Eye (tissue), 1 donor: ENCODE measurements at places on chromosomes 13 and 19.

DNA sequence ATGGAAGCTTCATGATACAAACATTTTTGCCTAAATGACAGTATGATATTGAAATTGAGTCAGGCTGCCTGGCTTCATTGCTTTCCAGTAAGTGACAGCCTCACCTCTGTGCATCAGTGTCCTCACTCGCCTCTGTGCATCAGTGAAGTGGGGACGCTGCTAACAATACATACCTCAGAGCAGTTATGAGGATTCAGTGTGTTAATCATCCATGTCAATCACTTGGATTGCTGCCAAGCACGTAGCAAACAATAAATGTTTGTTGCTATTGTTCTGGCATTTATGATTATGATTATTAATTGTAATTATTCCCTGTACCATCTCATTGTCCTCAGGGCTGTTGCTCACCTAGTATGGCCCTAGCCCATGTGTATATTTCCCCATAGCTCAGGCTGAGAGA, 8.8 kb downstream of the PPP2R1A start:
- DNase-seq = no peak

DNA sequence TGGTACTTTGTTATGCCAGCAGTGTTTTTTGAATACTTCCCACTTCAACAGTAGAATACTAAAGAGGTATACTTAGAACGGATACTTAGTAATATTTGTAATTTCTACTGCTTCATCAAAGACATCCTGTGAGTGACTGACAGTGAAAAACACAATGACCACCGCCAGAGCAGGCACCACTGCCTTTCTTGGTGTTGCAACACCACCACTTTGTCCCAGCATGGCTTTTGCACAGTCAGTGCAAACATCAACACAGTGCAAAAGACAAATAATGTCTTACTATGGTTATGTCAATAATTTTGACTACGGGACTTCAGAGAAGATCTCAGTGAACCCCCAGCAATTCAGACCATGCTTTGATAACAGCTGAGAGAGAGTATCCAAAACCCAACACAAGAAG, 220.5 kb downstream of the RBM26 start:
- no peak for DNase-seq

- no peak for DNase-seq
Measured at GRCh38 chr13:33287142-33287882, 1.8 kb upstream of the STARD13 start.

GRCh38 chr13:49711218-49711863, 20.1 kb upstream of the EBPL start:
- no peak for DNase-seq

- DNase-seq = no peak
Measured at GRCh38 chr13:110324026-110324749, 17.1 kb downstream of the COL4A2 start.

DNA sequence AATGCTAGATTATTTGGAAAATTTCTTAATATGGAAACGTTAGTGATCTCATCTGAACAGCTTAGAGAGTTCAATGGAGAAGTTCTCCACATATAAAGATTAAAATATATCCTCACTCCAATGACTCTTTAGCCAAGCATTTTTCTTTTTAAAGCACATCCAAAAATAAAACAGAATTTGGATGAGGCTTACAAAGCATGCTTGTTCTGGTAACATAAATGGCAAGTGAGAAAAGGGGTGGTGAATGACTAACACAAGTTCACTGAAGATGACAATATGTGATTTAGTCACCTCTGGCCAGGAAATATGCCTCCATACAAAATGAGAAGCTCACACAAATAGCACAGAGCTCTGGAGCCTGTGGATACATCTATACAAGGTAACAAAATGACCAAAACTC, 253.0 kb downstream of the PCDH20 start:
- no peak for DNase-seq

GRCh38 chr19:39936020-39936419, 1.6 kb upstream of the FCGBP start:
- DNase-seq = no peak

GRCh38 chr13:82747958-82748357, 1134.3 kb downstream of the SLITRK1 start:
- peak; percentile 3 for DNase-seq

GRCh38 chr19:39631178-39631577, 24.5 kb upstream of the LGALS16 start:
- no peak for DNase-seq
